Thoracic aorta (tissue), 2 donors: ENCODE measurements at places on chromosomes 1 and 21.

DNA sequence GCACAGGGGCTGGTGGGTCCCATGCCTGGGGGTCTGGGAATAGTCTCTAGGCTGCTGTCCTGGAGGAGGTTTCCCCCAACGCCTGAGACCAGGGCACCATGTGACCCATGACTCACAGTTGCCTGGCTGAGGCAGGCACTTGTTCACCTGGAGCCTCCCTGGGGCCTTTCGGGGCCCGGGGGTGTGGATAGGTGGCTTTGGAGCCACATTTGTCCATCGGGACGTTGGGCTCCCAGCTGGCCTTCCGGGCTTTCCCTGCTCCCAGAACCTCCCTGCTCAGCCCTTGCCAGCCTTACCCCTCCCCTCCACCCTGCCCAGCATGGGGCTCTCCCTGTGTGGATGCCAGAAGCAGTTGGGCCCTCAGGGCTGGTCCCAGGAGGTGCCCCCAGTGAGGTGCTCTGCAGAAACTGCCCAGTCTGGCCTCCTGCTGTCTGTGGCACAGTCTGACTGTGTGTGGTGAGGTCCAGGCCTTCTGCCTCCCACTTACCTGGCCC, 14.2 kb downstream of the COL6A1 start:
- no peaks in the 10 kb centered on the region for H3K4me1 ChIP-seq
- DNase-seq, result peak; percentile 1
- H3K4me3 ChIP-seq, result no peak overlapping the region
- H3K27me3 ChIP-seq, result no peaks in the 10 kb centered on the region
- H3K27ac ChIP-seq, result peak overlapping the region; percentile 54

GRCh38 chr1:116767782-116768382, 13.7 kb downstream of the CD2 start:
- H3K4me3 ChIP-seq, result no peak overlapping the region
- no peaks in the 10 kb centered on the region for H3K36me3 ChIP-seq
- no peaks in the 10 kb centered on the region for H3K27me3 ChIP-seq
- DNase-seq, result no peak

DNA sequence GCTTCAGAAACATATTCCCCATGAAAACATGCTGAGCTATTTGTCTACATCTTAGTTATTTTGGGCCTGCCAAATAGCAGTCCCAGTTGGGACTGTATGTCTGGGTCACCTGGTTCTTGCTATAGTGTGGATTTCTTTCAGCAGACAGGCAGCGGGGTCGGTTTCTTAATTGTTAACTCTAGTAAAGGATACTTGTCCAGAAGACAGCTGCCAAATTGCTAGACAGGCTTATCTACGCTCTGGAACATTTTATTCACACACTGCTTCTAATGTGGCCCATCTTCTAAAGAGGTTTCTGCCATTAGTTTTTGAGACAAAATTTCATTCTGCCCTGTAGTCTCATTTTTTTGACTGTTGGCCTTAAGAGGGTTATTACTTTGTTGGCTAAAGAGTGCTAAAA, 217.9 kb downstream of the RWDD3 start:
- H3K27me3 ChIP-seq, result no peaks in the 10 kb centered on the region
- no peak overlapping the region for H3K27ac ChIP-seq
- no peak overlapping the region for H3K4me3 ChIP-seq
- DNase-seq, result no peak
- H3K36me3 ChIP-seq, result no peaks in the 10 kb centered on the region

GRCh38 chr1:221987860-221988520, 246.1 kb upstream of the DUSP10 start:
- no peak overlapping the region for H3K27ac ChIP-seq
- H3K36me3 ChIP-seq, result no peaks in the 10 kb centered on the region
- no peak overlapping the region for H3K4me3 ChIP-seq
- peaks cover 14% of the 10 kb centered on the region for H3K4me1 ChIP-seq
- no peak for DNase-seq

DNA sequence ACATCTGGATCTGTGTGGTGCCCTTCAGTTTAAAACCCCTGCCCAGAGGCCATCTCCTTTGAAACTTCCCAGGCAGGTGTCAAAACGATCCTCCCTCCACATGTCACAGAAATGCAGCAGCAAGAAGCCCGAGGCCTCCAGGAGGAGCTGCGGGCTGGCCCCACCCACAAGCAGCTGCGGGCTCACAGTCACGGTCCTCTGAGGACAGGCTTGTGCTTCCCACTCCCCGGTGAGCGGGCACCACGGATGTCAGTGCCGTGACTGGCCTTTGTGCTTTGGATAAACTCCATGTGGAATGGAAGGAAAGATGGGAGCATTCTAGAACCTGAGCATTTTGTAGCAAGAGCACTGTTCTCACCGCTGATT, 65.8 kb downstream of the SIK1 start:
- H3K4me1 ChIP-seq, result peaks cover 6% of the 10 kb centered on the region
- no peak overlapping the region for H3K4me3 ChIP-seq
- H3K27me3 ChIP-seq, result no peaks in the 10 kb centered on the region
- no peak overlapping the region for H3K27ac ChIP-seq
